Left colon (tissue), 2 donors: ENCODE measurements at places on chromosomes 3 and 15. TPM values are rescaled to one million over a fixed set of nuclear protein-coding genes. Genes with fewer than 3 reads are reported as not detected.

- no peak for DNase-seq
Measured at GRCh38 chr3:120338517-120338916, 10.6 kb downstream of the LRRC58 start.

GRCh38 chr15:39338251-39338650 is 242.6 kb upstream of the THBS1 start:
- DNase-seq, result no peak

GRCh38 chr3:16509721-16510619 is 3.5 kb downstream of the RFTN1 start:
- no peak for DNase-seq

- no peak for DNase-seq
Measured at GRCh38 chr3:188158731-188159310, 4.9 kb downstream of the LPP start.

RTP3 gene
- total RNA-seq, result not detected

RGMA gene
- 12.9 TPM for total RNA-seq

CYP1A2 gene
- not detected for total RNA-seq
